ENCODE measurements at places on chromosomes 11 and 22.

GRCh38 chr11:129230006-129230405, 37.9 kb upstream of the ARHGAP32 start:
- no peak for DNase-seq

GRCh38 chr11:69008737-69009440, 4.2 kb downstream of the MRGPRF start:
- peak; percentile 98 for DNase-seq

- DNase-seq: no peak
These were observed 490.4 kb downstream of the INSC start for GRCh38 chr11:15605094-15605493.

DNA sequence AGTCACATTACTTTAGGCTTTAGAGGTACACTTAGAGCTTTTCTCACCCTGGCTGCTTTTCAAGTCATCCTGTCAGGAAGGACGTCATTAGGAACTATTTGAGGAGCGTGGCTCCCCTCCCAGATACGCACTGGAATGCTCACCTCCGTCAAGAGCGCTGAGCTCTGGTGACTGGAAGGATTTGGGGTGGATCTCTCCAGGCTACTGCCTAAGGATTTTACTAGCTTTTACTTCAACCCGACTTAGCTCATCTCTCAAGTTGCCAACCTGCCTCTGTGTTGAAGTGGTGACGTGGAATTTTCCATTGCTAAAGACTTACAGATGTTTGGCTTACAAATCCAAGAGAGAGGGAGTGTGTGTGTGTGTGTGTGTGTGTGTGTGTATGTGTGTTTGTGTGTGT, 355.3 kb upstream of the CCDC90B start:
- DNase-seq: no peak

- DNase-seq: no peak
These were observed 1446.4 kb downstream of the TBC1D22A start for GRCh38 chr22:48208894-48209293.

- DNase-seq: no peak
These were observed at the start of gene OR52A1 for GRCh38 chr11:5154657-5155056. Gene OR52A1, minus strand, starts transcription at chr11:5154757. Its CDS starts 2,388 bp downstream, at chr11:5152369.

- no peak for DNase-seq
These were observed 22.8 kb downstream of the LARGE1 start for GRCh38 chr22:33897448-33897835.

GRCh38 chr11:126475014-126475991, 119.8 kb downstream of the ST3GAL4 start:
- DNase-seq: no peak

GRCh38 chr11:12397931-12398334, 20.6 kb downstream of the PARVA start:
- DNase-seq: peak; percentile 20

DNA sequence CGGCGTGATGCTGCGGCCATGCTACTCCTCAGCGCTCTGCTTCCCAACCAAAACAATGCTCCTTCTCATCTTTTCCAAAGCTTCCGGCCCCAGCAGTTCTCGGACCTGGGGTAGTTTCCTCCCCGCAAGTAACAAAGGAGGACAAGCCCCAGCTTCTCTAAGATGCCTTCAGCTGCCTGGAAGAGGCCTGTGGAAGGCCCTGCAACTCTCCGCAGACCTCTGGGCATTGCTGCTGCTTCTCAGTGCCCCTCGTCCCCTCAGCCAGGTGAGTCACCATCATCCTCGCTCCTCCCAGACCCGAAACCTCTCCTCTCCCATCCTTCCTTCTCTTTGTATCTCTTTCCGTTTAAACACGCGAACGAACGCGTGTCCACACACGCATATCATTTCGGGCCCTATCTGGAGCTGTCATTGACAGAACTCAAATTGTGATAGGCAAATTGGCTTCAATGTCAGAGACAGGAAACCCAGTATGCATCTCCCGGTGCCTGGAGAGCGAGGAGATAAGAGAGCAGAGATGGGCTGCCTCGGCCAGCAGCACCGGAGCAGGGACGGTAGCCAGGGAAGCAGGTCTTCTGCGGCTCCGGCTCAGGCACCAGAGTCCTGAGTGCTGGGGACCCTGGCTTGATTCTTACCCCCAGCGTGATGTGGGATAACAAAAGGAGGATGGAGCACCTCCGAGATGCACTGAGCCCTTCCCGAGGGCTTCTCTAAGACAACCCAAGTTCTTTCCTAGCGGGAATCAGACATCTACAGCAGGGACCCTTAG, 22.0 kb upstream of the JAM3 start:
- no peak for DNase-seq
